Glutamatergic neuron (in vitro differentiated cells): ENCODE measurements at places on chromosomes 5 and 9.
A peak's percentile ranks its signal among the peaks of the same experiment; 100 is the strongest.

GRCh38 chr9:129174724-129175514 lies 3.1 kb downstream of the IER5L start:
- peak; percentile 71 for DNase-seq

GRCh38 chr5:72460413-72460812 lies 46.8 kb downstream of the ZNF366 start:
- no peak for DNase-seq

- DNase-seq = no peak
Observed at GRCh38 chr5:125064621-125065438, 318.4 kb upstream of the ZNF608 start.

DNA sequence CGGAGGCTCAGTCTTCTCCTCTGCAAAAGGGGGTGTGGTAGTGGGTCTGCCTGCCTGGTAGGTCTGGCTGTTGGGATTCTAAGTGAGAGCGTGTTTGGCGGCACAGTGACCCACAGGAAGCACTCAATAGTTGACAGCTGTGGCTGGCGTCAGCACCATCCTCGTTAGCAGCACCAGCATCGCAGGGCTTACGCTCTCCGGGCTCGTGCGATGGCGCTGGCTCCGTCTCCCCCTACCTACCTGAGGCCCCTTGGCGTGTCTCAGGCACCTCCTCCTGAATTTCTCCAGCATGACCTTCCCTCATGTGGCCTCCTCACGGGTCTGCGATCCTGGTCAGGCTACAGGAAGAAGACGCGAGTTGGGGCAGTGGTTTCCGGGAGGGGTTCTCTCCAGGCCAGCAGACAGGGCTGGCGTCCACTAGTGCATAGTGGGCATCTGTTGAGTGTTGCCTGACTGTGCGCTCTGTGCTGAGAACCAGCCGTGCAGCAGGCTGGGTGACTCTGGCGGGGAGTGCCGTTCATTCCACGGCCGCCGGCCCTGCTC lies 66.9 kb downstream of the HMCN2 start:
- no peak for DNase-seq

GRCh38 chr5:88666761-88667495 lies 216.1 kb downstream of the MEF2C start:
- DNase-seq = no peak

DNA sequence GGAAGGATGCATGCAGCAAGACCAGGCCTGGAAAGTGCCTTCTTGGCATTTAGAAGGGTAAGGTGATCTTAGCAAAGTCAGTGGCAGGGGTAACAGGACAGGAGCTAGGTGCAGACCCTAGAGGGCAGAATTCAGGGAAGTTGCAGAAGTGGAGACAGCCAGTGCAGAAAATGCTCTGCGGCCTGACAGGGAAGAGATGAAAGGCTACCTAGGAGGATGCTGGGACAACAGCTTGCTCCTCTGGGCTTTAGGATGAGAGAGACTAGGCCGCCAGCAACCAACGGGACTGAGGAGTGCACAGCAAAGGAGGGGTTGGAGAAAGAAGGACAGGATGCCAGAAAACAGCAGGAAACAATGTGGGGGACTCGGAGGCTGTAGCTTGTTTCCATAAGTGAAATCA lies 219.9 kb downstream of the FSTL4 start:
- DNase-seq = no peak

DNA sequence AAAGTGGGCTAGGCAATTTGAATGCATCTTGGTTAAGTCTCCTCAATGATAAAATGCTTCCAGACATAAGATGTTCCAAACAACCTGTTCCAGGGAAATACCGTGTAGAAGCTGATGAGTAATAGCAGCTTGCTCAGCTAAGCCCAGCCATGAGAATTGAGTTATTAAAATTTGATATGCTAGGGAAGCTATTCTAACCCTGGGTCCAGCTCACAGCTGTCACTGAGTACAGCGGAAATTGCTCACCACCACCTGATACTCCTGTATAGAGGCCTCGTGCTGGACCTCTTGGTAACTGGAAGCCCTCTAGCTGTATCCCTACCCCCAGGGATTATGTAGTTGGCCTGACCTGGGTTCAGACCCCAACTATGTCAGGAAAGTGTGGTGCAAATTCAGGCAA lies 521.3 kb upstream of the TRPC7 start:
- no peak for DNase-seq

- no peak for DNase-seq
Observed at GRCh38 chr9:88291056-88291455, 97.2 kb upstream of the SPIN1 start.

DNA sequence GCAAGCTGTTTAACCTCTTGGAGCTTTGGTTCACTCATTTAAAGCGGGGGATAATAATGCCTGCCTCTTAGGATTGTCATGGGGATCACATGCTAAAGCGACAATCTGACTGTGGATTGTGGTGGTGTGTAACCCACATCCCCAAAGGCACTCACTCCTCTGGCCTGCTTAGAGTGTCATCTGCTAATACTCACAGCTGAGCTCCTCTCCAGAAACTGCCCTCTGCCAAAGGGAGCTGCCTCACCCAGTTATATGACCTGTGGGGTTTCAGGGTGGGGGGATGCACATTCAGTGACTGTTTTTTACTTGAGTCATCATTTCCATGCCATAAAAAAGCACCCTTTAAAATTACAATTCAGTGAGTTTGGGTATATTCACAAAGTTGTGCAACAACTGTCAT lies 110.0 kb upstream of the SPOCK1 start:
- no peak for DNase-seq

DNA sequence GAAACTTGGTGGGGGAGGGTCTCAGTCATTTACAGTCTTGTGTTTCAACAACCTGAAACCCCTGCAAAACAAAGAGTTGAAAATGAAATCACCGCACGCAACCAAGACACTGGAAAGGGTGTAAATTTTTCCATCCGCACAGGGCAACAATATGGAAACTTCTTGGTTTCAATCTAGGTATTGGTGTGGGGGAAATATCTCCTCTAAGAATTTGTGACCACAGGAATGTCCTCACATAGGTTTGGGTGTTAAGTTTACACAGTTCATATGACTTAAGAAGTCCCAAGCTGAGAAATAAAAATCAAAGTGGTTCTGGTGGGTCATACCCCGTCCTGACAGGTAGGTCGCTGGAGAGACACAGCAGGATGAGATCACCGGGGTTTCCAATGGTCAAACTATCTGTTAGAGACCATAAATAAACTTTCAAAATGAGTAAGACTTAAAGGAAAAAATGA lies 51.9 kb upstream of the PIP5K1B start:
- DNase-seq = no peak

- no peak for DNase-seq
Observed at GRCh38 chr9:68619072-68619471, 78.4 kb upstream of the TMEM252 start.

- no peak for DNase-seq
Observed at GRCh38 chr5:122384739-122385235, 72.8 kb downstream of the SNCAIP start.

DNA sequence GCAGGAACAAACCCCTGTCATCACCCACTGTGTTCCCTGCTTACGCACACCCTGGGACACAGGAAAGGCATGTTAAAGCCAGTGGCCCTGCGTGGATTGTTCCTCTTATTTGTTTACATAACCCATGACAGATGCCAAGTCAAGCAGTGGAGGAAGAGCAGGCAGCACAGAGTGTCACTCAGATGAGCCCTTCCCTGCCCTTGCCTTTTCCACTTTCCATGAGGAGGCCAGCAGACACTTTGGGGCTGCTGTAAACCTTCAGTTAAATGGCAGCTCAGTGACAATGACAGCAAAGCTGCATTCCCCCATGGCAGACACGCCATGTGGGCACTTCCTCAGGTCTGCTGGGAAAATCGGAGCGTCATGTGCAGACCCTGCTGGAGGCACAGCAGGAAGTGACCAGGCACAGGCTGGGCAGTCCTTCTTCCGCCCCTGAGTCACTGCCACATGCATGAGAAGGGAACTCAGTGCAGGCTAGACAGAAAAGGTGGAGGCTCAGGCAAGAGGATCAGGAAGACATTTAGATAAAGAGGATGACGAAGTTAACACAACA lies 216.8 kb upstream of the PIK3R1 start:
- DNase-seq = no peak

GRCh38 chr5:42168091-42168670 lies 243.1 kb downstream of the FBXO4 start:
- no peak for DNase-seq

DNA sequence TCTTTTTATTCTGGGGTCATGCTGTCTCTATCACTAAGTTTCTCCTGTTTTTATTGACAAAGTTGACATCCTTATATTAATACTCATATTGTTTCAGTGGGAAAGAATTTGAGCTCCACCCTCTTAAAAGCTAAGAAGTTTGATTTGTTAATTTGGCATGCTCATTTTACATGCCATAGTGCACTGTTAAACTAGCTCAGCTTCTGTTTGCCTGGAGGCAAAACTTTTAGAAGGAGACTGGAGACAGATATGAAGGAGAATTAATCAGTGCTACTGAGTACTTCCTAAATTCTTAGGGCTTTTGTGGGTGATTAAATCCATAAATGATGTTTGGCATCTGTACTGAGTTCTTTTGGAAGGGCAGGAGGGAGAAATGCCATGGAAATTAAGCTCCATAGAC lies 138.9 kb downstream of the NTRK2 start:
- no peak for DNase-seq

- DNase-seq = no peak
Observed at GRCh38 chr5:177508221-177508611, 1.4 kb downstream of the DOK3 start.

GRCh38 chr9:89508951-89509615 lies 11.2 kb upstream of the SEMA4D start:
- no peak for DNase-seq

- no peak for DNase-seq
Observed at GRCh38 chr9:113370806-113371325, 5.9 kb downstream of the HDHD3 start.

GRCh38 chr5:41883243-41883642 lies 13.0 kb upstream of the OXCT1 start:
- DNase-seq = no peak

DNA sequence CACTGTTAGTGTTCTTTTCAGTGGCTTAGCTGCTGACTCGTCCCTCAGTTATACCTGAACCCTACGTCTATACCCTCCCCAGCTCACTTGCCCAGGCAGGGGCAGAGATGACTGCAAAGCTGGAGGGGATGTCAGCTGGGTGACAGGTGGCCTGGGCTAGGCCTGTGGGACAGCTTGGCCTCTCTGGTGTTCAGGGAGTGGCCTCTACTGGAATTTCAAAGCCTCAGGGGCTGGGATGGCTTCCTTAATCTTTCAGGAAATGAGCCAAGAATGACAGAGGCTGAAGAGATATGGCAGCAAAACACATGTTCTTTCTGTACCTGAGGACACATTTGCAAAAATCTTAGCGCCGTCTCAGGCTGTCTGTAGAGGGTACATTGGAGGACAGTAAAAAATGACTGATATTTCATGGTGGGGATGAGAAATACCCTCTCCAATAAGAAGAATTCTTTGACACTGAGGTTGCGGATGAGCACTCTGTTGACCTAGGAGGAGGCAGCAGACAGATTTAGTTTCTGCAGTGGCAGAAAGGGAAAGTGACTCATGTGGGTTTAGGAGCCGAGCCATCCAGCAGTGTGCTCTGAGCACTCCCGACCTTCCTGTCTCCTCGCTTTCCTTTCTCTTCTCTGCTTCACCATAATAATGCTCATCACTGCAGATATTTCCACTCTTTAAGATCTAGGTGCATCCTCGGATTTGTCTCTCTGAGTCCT lies 54.4 kb downstream of the ENTREP1 start:
- peak; percentile 36 for DNase-seq

- DNase-seq = peak; percentile 73
Observed at GRCh38 chr9:133950629-133951111, 41.5 kb downstream of the VAV2 start.

DNA sequence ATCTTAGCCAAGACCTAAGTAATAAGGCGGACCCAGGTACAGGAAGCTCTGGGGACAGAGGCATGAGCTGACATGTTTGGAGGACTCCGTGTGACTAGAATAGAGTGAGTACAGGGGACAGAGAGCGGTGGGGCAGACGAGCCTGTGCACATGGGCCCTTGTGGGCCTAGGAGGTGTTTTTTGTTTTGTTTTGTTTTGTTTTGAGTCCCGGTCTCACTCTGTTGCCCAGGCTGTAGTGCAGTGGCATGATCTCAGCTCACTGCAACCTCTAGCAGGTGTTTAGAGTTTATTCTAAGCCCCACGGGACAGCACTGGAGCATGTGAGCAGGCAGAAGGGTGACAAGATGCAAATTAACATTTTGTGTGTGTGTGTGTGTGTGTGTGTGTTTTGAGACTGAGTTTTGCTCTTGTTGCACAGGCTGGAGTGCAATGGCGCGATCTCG lies 3.1 kb upstream of the EEIG1 start:
- no peak for DNase-seq

DNA sequence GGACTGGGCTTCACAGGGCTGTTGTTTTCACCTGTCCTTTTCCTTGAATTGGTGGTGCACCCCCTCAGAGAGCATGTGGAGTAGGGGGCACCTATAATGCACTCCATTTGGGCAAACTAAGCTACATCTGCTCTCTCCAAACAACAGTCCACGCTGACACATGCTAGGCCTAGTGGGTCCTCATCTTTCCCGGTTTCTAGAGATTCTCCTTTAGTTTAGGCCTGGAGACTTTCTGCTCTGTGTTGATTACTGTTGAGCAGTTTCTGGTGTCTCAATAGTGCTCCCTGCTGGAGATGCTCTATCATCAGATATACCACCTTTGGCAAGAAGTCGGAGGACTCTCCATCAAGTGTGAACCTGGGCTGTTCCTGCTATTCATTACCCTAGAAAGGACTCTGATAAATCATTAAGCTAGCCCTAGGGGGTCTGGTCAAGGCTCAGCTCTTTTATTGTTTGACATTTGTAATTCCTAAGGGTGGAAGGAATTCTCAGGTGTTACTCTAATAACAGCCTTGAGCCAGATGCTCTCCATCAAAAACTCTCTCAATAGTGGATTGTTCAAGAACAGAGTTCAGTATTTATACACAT lies 64.0 kb upstream of the FYB1 start:
- no peak for DNase-seq

GRCh38 chr5:170628028-170628427 lies 124.2 kb downstream of the KCNIP1 start:
- no peak for DNase-seq

DNA sequence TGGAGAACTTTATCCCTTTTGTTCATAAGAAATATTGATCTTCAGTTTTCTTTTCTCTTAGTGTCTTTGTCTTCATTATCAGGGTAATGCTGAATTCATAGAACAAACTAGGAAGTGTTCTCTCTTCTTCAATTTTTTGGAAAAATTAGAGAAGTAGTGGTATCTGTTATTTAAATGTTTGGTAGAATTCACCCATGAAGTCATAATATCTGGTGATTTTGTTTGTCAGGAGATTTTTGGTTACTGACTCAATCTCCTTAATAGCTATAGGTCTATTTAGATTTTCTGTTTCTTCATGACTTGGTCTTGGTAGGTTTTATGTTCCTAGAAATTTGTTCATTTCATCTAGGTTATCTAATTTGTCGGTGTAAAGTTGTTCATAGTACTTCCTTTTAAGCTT lies 45.4 kb upstream of the STARD4 start:
- DNase-seq = no peak

- DNase-seq = no peak
Observed at GRCh38 chr5:42994246-42994554, 45.9 kb downstream of the ANXA2R start.

GRCh38 chr5:33489481-33490067 lies 48.8 kb downstream of the TARS1 start:
- DNase-seq = no peak
